ENCODE measurements at places on chromosomes 3 and 15. TPM values are rescaled to one million over a fixed set of nuclear protein-coding genes. Genes with fewer than 3 reads are reported as not detected.

SEMA3F gene
- 10.2 TPM for total RNA-seq

CKMT1B gene
- 1.9 TPM for total RNA-seq

USF3 gene
- 6.1 TPM for total RNA-seq

POLQ gene
- 0.45 TPM for total RNA-seq

IP6K1 gene
- 78.5 TPM for total RNA-seq

NRG4 gene
- 0.15 TPM for total RNA-seq

PML gene
- 234 TPM for total RNA-seq

VEPH1 gene
- 19.3 TPM for total RNA-seq

PTX3 gene
- 12.5 TPM for total RNA-seq
